ENCODE measurements at places on chromosomes 1 and 21. TPM values are rescaled to one million over a fixed set of nuclear protein-coding genes. Genes with fewer than 3 reads are reported as not detected.

NTNG1 gene
- total RNA-seq, result 0.62 TPM

DNA sequence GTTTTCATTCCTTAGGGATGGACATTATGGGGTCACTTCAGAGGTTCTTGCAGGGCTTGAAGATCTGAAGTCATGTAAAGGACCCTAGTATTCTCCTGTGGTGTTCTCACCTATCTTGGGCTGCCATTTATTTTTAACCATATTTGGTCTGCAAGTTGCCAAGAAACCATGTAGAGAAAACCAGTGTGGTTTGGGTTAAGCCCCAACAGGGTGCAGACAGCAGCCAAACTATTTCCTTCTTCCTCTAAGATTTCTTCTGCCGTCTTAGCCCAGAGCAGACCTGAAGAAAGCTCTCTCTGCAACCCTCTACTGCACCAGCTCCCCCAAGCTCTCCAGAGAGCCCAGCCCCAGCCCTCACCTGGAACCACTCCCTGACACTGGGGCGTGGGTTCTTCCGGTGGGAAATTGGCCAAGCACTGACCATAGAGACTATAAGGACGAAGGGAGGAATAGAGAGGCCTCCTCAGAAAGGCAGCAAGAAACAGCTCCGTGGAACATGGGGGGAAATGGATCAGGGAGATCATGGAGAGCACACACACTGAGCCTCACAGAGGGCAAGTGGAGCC lies 136.6 kb downstream of the SYF2 start:
- DNase-seq, result no peak

F5 gene
- not detected for total RNA-seq

- DNase-seq, result no peak
Measured at GRCh38 chr1:181173761-181174447, 85.4 kb downstream of the IER5 start.

Measured in neural progenitor cell (in vitro differentiated cells).